ENCODE measurements at places on chromosomes 6 and 20. TPM values are rescaled to one million over a fixed set of nuclear protein-coding genes. Genes with fewer than 3 reads are reported as not detected.

The APCDD1L gene
- total RNA-seq: not detected

The GPX5 gene
- total RNA-seq: not detected

- DNase-seq: peak; percentile 64
- H3K4me1 ChIP-seq: peaks cover 17% of the 10 kb centered on the region
- no peak overlapping the region for H3K4me3 ChIP-seq
- peak overlapping the region; percentile 17 for H3K27ac ChIP-seq
- peaks cover 27% of the 10 kb centered on the region for H3K36me3 ChIP-seq
Observed at GRCh38 chr20:38059832-38060231, 26.3 kb downstream of the RPRD1B start.

DNA sequence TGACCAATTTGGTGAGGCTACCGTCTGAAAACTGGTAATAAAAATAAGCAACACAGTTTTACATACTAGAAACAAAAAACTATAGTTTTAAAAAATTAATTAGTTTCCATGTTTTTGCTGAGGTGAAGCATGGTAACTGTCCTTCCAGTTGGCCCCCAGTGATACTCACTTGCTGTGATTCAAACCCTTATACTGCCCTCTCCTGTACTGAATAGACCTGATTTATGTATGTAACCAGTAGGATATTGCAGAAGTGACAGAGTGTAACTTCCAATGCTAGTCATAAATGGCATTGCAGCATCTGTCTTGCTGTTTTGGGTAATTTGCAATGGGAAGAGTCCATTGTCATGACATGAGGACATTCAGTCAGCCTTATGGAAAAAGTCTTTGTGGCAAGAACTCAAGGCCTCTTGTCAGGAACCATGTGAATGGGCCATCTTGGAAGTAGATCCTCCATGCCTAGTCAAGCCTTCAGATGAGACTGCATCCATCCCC lies 8.9 kb upstream of the CHD6 start:
- no peak for DNase-seq
- H3K4me3 ChIP-seq: no peak overlapping the region
- H3K27ac ChIP-seq: no peak overlapping the region
- no peaks in the 10 kb centered on the region for H3K27me3 ChIP-seq

DNA sequence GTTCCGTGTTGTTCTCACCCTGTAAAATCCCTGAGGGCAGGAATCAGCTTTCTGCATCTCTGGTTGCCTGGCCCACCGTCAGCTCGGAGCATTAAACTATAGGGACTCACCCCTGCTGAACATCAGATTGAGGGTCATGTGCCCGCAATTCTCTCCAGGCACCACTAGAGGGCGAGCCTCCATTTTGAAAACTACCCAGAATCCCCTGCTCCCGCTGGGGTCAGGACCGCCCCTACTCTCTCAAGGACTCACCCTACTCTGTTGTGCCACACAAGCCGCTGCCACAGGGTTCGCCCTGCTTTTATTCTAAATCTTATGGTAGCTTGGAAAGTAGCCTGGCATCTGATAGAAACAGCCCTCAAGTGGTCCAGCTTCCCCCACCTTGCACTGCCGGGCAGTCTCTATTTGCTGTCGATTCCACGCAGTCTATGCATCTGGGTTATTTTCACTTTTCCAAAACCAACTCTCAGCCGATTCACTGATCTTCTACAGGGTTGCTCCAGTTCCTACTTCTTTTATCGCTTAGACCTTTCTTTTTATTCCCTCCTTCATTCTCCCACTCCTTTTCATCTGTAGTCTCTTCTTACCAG lies 244.1 kb upstream of the QKI start:
- H3K4me1 ChIP-seq: no peaks in the 10 kb centered on the region
- H3K27me3 ChIP-seq: no peaks in the 10 kb centered on the region
- H3K27ac ChIP-seq: no peak overlapping the region

GRCh38 chr6:166422201-166422940 lies 39.6 kb upstream of the MPC1 start:
- H3K4me3 ChIP-seq: no peak overlapping the region
- peaks cover 1% of the 10 kb centered on the region for H3K27me3 ChIP-seq
- H3K4me1 ChIP-seq: peaks cover 6% of the 10 kb centered on the region
- H3K36me3 ChIP-seq: no peaks in the 10 kb centered on the region
- DNase-seq: no peak

- H3K27me3 ChIP-seq: no peaks in the 10 kb centered on the region
- DNase-seq: no peak
- H3K36me3 ChIP-seq: no peaks in the 10 kb centered on the region
- H3K4me1 ChIP-seq: no peaks in the 10 kb centered on the region
Observed at GRCh38 chr6:18676548-18676947, 289.4 kb downstream of the RNF144B start.

GRCh38 chr20:4867051-4867450 lies 134.3 kb downstream of the SLC23A2 start:
- no peaks in the 10 kb centered on the region for H3K36me3 ChIP-seq
- H3K4me1 ChIP-seq: peaks cover 14% of the 10 kb centered on the region
- H3K27me3 ChIP-seq: no peaks in the 10 kb centered on the region
- H3K27ac ChIP-seq: peak overlapping the region; percentile 18
- H3K4me3 ChIP-seq: no peak overlapping the region

GRCh38 chr6:73860303-73860702 lies 164.3 kb downstream of the CD109 start:
- no peaks in the 10 kb centered on the region for H3K4me1 ChIP-seq
- no peak overlapping the region for H3K27ac ChIP-seq
- no peak overlapping the region for H3K4me3 ChIP-seq
- H3K36me3 ChIP-seq: no peaks in the 10 kb centered on the region
- no peaks in the 10 kb centered on the region for H3K27me3 ChIP-seq

Data from Caco-2 (cell line).